ENCODE measurements at places on chromosomes 11 and 22.

DNA sequence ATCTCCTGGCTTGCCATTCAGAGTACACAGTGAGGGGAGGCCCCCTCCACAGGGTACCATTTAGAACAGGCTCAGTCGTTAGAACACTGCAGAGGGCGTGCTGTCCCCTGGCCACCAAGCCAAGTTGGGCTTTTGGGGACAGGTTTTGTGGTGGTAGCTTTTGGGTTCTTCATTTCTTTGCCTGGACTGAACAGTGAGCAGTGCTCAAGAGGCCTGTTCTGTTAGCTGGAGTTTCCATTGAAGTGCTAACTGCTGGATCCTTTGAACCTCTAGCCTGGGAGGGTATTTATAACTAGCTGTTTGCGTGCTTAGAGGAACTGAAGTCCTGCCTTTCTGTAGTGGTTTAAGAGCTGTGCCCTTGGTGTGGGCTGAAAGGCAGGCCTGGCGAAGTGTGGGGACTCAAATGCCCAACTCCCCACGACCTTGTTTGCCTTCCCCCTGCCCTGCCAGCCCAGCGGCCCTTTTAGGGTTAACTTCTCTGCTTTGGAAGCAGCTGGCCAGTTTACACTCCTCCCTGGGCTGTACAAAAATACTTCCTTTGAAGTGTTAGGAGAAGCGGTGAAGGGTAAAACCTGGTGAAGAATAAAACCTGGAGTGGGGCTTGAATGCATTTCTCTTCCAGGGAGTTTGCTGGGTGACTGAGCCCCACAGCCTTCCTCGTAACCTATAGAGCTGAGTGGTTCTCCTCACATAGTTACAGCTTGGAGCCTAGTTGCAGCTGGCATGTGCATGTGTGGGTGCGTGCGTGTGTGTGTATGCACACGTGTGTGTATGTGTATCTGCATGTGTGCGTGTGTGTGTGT lies 34.6 kb downstream of the ZNRF3 start:
- no peak for DNase-seq

DNA sequence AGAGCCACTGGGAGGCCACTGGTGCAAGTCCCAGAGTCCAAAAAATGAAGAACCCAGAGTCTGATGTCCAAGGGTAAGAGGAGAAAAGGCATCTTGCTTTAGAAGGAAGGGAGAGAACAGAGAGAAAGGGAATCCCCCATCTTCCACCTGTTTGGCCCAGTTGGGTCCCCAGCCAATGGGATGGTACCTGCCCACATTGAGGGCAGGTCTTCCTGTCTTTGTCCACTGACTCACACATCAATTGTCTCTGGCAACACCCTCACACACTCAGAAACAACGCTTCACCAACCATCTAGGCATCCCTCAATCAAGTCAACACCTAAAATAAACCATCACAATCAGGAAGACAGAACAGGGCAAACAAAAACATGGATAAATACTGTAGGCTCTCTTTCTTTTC lies 6.3 kb downstream of the COMMD9 start:
- DNase-seq: no peak

- DNase-seq: peak; percentile 81
These were observed 15.8 kb upstream of the CHADL start for GRCh38 chr22:41256254-41257253.

GRCh38 chr22:26631282-26631681 lies 9.5 kb downstream of the CRYBA4 start:
- DNase-seq: no peak

DNA sequence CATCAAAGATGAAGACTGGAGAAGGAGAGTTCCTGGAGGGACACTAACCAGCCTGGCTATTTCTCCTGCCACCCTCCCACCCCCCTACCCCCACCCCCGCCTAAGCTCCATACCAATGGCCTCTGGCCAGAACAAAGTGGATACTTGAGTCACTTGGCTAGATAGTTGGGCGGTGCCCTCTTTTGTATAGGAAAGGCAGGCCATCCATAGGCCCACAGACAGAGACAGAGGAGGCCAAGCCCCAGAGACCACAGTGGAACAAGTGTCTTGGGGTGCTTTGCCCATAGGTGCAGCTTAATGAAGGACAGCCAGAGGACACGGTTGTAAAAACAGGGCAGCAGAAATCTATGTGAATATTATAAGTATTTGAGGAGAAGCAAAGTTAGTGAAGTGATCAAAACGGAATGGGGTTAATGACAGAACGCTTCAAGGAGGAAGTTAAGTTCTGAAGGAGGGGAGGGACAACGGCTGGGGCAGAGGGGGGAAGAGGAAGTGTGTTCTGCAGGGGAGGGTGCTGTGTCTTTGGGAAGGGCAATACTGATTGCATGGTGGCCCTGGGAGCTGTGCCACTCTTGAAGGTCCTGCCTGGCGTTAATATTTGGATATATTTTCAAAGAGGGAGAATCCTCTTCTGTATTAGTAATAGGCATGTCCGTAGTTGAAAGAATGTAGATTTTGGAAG lies 32.7 kb downstream of the FLI1 start:
- no peak for DNase-seq

DNA sequence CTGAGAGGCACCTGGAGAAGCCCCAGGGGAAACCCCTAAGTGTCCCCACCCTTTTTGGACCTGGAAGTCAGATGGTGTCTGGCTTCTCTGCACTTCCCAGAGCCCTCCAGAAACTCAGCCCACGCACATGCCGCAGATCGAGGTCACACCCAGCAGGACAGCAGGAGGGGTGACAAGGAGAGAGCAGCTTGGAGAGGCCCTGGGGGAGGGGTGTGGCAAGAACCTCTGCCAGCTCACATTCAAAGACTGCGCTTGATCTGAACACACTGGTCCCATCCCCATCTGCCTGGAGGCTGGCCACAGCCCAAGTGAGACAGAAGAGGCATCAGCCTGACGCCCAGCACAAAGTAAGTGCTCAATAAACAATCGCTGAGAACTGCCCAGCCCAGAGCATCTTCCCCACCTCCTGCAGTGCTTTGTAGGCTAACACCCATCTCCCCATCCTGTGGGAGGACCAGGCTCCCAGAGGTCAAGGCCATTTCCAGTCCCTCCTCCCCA lies 21.4 kb downstream of the TMPRSS6 start:
- DNase-seq: peak; percentile 72

- peak; percentile 29 for DNase-seq
These were observed 87.8 kb upstream of the GALNT18 start for GRCh38 chr11:11709447-11710239.

Measured in mammary epithelial cell (primary cell).